ENCODE measurements at places on chromosomes 11 and 22. TPM values are rescaled to one million over a fixed set of nuclear protein-coding genes. Genes with fewer than 3 reads are reported as not detected.

MUC2 gene
- not detected for polyA plus RNA-seq

ANO3 gene
- polyA plus RNA-seq, result 3.9 TPM

OSBPL5 gene
- polyA plus RNA-seq, result 54.0 TPM

VSIG2 gene
- 1.2 TPM for polyA plus RNA-seq

TSKU gene
- polyA plus RNA-seq, result 23.5 TPM

NTM gene
- 166 TPM for polyA plus RNA-seq

OTOG gene
- 0.23 TPM for polyA plus RNA-seq

Measured in spinal cord (tissue), 10 donors.